LoVo (cell line): ENCODE measurements at places on chromosomes 4 and X.

GRCh38 chr4:15336410-15337167, 91.2 kb upstream of the C1QTNF7 start:
- no peak for DNase-seq

DNA sequence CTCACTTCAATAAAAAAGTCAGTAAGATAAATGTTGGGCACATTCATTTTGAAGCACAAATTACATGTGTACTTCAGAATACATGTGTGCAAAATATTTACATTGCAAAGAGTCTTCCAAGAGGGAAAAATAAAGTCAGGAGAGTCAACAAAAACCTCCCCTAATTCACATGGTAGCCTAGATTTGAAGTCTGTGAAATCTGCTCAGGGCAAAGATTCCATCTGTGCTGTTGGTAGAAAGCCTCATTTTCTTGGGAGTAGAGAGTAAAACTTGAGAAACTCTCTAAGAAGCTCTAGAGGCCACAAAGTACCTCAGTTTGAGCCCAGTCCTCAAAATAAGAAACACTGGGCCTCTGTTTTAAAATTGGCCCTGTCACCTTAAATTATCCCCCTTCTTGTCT, 303.4 kb downstream of the RAB28 start:
- DNase-seq, result no peak

DNA sequence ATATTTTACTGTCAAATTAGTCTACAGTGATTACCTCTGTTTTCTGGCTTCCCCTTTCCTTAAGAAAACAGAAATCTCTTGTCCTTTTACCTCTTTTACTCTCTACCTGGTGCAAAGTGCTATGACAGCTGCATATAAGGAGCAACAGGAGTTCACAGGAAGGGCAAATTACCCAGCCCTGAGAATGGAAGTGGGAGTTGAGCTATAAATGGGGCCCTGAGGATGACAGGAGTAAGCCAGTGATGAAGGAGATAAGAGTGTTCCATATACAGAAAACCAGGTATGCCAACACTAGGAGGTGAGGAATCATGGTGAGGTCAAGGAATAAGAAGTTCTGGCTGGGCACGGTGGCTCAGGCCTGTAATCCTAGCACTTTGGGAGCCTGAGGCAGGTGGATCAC, 4.5 kb upstream of the HSD17B13 start:
- no peak for DNase-seq

DNA sequence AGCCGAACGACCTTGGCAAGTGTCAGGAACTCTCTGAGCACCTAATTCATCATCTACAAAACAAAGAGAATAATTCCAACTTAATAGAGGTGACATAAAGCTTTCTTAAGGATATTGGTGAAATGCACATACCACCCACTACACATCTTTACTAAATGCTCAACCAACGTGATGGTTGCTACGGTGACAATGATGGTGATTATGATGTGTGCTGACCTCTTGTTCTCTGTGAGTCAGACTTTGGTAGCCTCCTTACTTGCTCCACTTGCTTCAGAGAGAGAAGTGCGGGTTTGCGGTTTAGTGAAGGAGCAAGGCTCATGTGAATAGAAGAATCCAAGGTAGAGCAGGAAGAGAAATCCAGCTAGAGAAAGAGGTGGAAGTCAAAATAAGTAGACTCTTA, 52.8 kb upstream of the CLNK start:
- DNase-seq, result no peak

DNA sequence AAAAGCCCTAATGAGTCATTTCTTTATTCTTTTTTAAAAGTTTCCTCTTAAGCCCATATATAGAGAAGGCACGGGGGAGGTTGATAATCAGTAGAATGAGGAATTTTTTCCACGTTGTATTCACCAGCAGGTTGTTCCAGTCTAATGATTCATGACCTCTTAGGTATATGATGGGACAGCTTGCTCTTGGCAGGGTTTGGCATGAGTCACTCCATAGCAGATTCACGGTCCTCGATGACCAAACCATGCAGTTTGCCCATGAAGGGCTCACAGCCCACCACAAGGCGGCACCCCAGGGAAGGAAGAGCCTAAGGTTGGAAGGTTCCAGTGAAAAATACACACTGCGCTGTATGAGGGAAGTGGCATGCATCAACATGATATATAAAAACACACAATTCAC, 623.8 kb upstream of the DIPK2B start:
- DNase-seq, result peak; percentile 63

DNA sequence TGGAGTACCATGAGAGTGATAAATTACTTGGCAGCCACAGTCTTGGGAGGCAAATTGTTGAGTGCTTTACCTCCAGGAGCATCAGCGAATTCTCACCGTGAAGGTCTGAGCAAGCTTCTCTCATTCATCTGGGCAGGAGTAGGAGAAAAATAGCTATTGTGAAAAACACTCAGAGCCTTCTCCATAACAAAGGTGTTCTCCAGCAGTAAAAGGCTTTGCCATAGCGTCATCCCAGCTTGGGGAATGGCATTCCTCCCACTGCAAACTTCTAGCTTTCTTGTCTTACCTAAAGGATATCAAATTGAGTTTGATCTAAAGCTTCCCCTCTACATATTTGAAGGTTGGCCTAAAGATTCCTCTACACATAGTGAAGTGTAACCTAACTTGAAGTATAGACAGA, 29.8 kb upstream of the MAGEA11 start:
- DNase-seq, result no peak

DNA sequence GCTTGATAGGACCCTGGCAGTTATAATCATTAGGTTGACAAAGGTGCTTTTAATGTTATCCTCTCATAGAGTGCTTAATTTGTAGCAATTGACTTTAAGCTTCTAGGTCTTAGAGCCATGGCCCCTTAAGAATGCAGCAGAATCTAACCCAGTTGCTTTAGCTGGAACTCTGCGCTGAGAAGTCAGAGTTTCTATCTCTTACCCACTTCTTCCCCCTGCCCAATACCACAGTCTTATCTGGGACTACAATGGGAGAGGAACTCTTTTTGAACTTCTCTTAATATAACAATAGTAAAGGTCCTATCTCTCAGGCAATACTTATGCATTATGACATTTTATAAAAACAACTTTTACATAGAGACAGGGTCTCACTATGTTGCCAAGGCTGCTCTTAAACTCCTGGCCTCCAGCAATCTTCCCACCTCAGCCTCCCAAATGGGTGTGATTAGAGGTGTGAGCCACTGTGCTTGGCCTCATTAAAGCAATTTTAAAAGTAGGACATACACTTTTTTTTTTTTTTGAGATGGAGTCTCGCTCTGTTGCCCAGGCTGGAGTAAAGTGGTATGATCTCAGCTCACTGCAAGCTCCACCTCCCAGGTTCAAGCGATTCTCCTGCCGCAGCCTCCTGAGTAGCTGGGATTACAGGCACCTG, 1.8 kb downstream of the TLR10 start:
- no peak for DNase-seq
